ENCODE measurements at places on chromosomes 7 and 10. TPM values are rescaled to one million over a fixed set of nuclear protein-coding genes. Genes with fewer than 3 reads are reported as not detected.

GRCh38 chr10:43091846-43092245 lies 15.0 kb downstream of the RET start:
- DNase-seq = no peak
- no peaks in the 10 kb centered on the region for H3K36me3 ChIP-seq
- H3K4me1 ChIP-seq = no peaks in the 10 kb centered on the region

- no peaks in the 10 kb centered on the region for H3K27me3 ChIP-seq
- H3K27ac ChIP-seq = no peak overlapping the region
- no peaks in the 10 kb centered on the region for H3K36me3 ChIP-seq
- peak; percentile 47 for DNase-seq
- peaks cover 14% of the 10 kb centered on the region for H3K4me1 ChIP-seq
Measured at GRCh38 chr10:78944723-78945312, 123.9 kb upstream of the ZMIZ1 start.

DNA sequence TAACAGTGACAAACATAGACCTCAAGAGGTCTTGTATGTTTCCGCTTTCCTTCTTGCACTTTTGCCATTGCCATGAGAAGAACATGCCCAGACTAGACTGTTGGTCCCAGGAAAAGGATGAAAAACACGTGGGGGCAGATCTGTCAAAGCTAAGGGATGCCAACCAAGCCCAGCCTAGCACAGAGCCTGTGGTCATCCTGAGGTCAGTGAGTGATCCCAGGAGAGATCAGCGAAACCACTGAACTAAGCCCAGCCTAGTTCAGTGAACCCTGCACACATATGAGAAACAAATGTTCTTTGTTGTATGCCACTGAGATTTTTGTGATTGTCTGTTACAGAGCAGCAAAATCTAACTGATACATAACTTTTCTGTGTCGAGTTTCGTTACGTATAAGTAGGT lies 718.8 kb downstream of the MAGI2 start:
- no peaks in the 10 kb centered on the region for H3K4me1 ChIP-seq
- H3K27me3 ChIP-seq = no peaks in the 10 kb centered on the region
- no peak overlapping the region for H3K27ac ChIP-seq

DNA sequence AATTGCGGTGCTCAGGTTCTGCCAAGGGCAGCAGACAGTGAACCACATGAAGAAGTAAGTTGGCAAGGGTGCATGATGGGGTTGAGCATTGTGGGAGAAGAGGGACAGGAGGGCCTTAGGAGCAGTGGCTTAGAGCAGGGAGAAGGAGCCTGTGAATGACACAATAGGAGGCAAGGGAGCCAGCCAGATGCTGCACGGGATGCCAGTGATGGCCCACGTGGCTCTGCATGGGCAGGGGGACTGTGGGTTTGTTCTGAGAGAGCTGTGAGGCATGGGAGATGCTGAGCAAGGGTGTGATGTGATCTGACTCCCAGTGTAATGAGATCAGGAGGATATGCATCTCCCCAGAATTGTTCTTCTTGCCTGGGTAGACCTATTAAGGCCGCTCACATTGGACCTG lies 60.9 kb downstream of the C10orf90 start:
- no peak overlapping the region for H3K27ac ChIP-seq
- DNase-seq = no peak
- H3K36me3 ChIP-seq = no peaks in the 10 kb centered on the region
- H3K4me1 ChIP-seq = no peaks in the 10 kb centered on the region

GRCh38 chr7:38753347-38753746 lies 122.2 kb upstream of the AMPH start:
- H3K4me1 ChIP-seq = no peaks in the 10 kb centered on the region
- no peak for DNase-seq
- no peak overlapping the region for H3K27ac ChIP-seq
- no peak overlapping the region for H3K4me3 ChIP-seq
- peaks cover 59% of the 10 kb centered on the region for H3K36me3 ChIP-seq
- no peaks in the 10 kb centered on the region for H3K27me3 ChIP-seq

DNA sequence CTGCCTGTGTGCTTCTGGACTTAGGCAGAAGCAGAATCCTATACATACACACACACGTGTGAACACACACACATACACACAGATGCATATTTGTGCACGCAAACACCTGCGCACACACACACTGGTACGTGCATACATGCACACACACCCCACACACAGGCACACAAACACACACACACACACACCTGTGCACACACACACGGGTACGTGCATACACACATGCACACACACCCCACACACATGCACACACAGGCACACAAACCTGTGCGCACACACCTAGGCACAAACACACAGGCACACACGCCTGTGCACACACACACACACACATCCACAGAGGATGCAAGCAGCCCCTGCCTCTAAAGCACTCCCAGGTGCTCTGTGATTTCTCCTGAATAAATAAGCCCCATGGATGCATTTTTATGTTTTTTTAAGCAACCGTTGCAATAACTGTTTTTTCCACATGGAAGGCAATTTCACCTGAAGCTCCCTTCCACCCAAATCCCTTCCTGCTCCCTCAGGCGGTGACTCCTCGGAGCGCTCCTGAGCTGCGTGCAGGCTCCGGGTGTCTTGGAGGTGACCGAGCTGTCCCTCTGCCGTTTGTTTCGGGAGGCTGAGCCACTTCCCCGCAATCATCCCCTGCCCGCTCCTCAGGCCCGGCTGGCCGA lies 41.5 kb upstream of the PDGFA start:
- no peaks in the 10 kb centered on the region for H3K4me1 ChIP-seq
- no peaks in the 10 kb centered on the region for H3K27me3 ChIP-seq
- H3K4me3 ChIP-seq = no peak overlapping the region
- DNase-seq = no peak
- H3K36me3 ChIP-seq = no peaks in the 10 kb centered on the region

The COBL gene
- total RNA-seq = 8.0 TPM

All from tibial nerve (tissue), 4 donors.